ENCODE measurements at places on chromosomes 2 and 18.

- DNase-seq = no peak
These were observed 30.2 kb downstream of the PKP4 start for GRCh38 chr2:158486970-158487325.

- no peak for DNase-seq
These were observed 97.7 kb downstream of the TMEM17 start for GRCh38 chr2:62408241-62408677.

DNA sequence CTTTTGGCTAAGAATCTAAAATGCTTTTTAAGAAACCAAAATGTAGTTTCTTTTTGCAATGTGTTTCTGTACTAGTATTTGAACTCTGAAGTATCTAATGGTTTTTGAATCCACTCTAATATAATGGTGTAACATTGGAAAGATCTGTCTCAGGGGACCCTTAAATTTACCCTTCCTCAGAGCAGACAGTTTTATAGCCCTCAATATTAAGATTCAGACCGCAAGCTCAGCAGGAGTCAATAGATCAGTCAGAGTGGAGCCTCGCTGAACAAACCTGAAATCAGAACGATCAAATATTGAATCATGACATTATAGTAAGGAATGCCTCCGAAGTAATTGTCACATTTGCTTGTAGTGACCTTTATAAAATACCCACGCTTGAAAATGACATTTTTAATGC, 18.3 kb downstream of the SGPP2 start:
- no peak for DNase-seq

- DNase-seq = no peak
These were observed 222.2 kb downstream of the BCL11A start for GRCh38 chr2:60331115-60331809.

- no peak for DNase-seq
These were observed 7.3 kb downstream of the EMILIN2 start for GRCh38 chr18:2853926-2854664.

DNA sequence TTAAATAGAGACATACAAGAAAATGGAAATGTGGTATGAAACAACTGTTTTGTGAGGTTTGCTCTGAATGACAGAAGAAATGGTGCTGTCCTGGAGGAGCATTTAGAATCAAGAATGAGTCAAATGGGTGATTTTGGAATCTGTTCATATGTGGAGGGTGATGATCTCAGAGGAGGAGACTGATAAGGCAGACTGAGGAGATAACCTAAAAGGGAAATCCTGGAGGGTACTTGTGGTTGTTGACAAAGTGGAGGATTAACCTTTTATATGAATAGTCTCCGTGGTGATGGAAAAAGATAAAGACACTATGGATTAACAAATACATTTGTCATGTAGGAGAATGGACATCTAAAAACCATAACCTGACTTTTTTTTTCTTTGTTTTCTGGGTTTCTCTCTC, 74.1 kb downstream of the MMADHC start:
- no peak for DNase-seq

- no peak for DNase-seq
These were observed 96.0 kb downstream of the CNTNAP5 start for GRCh38 chr2:124121106-124121505.

DNA sequence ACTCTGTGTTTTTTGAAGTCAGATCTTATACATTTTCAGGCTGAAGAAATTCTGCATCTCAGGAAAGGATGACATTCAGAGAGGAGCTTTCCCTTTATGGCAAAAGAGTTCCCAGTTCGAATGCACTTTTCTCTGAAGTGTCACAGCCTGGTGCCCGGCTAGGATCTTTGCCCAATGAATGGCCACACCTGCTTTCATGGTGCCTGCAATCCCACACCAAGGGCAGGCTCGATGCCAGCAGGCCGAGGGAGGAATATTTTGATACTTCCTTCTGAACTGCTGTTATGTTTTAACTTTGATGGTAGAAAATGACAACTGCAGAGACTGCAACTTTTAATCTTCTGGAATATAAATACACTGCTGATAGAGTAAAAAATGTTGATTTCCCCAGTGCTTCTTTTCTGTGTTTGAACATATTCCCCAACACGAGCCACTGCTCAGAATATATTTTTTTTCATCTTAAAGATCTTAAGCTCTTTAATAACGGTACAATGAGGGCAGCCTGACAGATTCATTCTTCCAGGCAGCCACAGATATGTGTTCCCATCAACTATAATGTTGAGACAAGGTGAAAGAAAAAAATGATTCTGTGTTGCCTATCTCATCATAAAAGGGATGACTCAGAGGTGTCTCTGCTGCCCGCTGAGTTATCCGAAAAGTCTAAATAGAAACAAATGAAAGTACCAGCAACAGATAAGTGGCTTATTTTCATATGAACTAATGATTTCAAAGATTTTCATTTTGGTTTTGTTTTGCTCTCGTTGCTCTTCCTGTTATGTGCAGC, 848.5 kb downstream of the DCDC2C start:
- DNase-seq = no peak

DNA sequence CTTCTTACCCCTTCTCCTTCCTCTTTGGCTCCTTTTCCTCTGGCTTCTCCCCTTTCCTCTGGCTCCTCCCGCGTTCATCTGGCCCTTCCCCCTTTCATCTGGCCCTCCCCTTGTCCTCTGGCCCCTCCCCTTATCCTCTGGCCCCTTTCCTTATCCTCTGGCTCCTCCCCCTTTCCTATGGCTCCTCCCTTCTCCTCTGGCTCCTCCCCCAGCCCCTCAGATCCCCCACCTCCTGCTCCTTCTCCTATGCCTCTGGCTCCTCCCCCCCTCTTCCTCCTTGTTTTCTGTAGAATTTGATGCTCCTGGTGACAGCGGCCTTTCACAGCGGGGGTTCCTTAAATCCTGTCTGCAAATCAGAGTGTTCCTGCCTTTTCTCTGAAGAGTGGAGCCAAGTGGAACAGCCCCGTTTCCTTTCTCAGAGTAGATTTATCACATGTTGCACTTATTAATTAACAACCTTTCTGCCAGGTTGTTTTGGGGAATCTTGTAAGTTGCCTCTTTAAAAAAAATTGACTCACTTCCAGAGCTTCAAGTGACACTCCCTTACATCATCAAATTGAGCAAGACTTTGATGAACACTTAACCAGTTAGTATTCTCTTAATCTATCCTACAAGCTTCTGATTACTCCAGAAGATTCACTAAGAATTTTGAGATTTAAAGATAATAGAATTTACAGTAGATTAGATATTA, 27.9 kb downstream of the FABP1 start:
- no peak for DNase-seq

- no peak for DNase-seq
These were observed 555.9 kb upstream of the VRK2 start for GRCh38 chr2:57490741-57491140.

DNA sequence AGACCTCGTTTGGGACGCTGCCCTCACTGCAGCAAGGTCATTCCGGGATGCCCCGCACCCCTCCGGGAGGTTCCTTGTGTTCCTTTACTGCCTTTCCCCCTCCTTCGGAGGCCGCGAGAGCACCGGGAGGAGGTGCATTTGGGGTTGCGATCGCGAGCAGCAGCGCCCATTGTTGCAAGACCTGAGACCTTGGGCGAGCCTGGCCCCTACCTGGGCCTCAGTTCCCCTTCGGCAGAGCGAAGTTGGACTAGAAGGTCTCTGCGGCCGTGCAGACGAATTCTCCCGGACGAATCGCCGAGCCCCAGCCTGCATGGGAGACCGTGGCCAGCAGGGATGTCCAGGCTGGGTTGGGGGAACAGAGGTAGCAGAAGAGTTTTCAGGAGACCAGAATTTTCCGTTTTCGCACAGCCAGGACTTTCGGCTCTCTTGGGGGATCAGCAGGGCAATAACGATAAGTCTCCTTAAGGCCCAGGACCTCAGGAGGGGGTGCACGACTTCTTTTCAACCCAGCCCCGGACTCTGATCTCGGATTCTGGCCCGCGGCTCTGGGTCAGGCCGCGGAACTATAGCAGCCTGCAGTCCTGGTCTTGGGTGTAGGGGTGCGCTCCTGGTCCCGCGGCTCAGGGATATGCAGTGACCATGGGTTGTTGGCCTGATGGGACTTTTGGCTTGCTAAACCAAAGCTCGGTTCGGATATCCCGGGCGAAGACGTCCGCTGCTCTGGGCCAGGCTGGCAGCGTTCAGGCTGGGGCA, 2.8 kb downstream of the GDF7 start:
- DNase-seq = no peak

GRCh38 chr2:209495855-209496585, 72.2 kb downstream of the MAP2 start:
- peak; percentile 92 for DNase-seq

DNA sequence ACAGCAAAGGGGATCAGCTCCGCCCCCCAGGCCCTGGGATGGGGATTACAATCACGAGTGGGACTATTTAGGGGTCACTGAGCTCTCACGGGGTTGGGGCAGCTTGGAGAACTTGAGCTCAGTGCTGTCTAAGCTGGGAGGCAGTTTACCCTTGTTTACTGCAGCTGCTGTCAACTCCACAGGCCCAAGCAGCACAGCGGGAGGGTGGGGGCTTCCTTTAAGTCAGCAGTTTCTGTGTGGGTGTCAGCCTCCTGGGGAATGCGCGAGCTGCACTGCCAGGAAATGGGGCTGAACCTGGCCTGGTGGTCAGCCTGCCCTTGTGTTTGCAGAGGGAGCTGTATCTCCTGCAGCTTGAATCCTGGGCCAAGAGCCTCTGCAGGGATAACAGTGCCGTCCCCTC, 29.8 kb downstream of the TOGARAM2 start:
- no peak for DNase-seq

DNA sequence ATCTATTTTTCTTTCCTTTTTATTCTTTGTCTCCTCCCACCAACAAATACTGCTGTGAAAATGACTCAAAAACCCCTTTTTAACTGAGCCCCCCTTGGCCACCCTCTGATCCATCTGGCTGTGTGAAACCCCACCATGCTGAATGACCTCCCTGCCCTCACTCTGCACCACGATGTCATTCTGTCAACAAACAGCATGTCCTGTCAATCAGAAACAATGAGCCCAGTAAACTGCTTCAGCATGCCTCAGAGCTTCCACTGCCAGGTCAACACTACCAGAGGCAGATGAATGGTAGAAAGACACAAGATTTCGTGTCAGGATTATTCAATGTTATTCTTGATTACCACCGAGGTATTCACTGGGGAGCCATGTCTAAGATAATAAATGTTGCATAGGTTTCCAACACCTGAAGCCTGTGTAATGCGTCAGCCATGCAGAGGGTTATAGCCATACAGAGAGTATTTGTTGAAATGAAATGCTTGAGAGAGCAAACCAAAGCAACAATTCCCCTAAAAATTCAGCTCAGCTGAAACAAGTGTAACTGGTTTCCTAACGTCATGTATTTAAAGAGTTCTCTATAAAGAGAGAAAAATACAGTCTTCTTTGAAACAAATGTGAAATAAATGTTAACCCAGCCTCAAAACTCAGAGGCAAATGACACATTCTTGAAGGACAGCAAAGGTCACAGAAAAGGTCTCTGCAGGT, 76.7 kb downstream of the LRP2 start:
- DNase-seq = no peak

GRCh38 chr2:147483911-147484310, 360.9 kb upstream of the ACVR2A start:
- DNase-seq = no peak

- DNase-seq = peak; percentile 30
These were observed 364.8 kb upstream of the GALNT5 start for GRCh38 chr2:156892467-156893281.

DNA sequence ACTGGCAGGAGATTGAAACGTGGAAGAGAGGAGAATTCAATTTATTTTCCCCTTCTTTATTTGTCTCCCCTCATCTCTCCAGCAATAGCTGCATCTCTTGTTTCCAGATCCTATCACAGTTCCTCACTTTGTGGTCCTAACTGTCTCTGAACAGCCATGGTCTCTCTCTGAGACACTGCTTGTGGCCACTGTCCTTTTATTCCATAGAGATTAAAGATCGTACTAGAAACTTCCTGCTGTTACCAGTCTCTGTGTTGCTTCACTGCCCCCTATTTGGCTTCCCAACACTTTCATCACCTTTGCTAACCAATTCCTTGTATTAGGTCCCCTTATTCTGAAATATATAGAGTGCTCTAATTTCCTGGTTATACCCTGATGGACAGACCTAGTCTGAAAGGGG, 48.9 kb upstream of the CAVIN2 start:
- no peak for DNase-seq

DNA sequence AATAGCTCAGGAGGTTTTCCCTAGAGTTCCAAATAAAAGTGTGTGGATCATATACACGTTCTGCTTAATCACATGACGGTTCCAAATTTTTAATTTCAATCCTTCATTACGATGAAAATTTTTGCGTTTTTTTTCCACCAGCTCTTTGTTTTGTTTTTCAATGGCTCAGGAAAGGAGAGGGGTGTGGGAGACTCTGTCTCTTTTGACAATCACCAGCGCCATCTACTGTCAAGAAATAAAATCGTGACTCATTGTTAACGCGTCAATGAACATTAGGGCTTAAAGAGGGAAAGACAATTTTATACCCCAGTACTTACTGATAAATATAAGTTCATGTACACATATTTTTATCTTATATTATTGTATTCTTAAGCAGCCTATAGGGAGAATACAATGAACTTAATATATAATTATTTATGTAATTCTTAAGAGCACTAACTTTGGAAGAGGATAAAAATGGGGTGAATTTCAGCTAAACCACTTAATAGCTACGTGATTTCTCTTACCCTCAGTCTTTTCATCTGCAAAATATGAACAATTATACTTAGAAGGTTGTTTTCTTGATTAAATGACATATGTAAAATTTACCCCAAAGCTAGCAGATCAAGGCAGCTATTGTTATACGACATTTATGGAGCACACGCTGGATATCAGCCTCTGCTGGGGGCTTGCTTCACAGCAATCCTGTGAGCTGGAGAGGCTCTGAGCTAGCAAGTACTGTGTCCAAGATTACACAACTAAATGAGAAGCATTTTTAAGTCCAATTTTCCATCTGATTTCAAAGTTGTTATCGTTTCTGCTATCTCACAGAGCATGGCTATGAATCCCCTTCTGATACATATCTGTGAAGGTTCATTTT, 47.4 kb upstream of the RMDN2 start:
- DNase-seq = peak; percentile 32

DNA sequence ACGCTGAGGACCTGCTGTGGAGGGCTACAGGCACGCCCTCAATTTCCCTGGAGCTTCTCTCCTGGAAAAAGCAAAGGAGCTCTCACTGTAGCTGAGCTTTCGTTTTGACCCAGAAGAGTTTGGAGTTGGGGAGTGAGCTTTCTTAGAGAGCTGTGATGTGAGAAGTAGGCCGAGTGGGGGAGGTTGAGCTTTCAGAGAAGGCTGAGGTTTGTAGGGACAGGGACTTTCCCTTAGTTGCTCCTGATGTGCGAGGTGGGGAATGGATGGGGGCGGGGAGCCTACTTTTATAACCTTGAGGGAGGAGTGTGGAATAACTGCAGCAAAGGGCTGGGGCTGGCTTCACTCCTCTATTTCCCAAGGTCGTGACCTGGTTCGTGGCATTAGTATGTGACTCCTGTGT, 47.1 kb downstream of the ZNF532 start:
- DNase-seq = no peak

- DNase-seq = no peak
These were observed 236.0 kb downstream of the SH3BP4 start for GRCh38 chr2:235187806-235188205.

GRCh38 chr18:63100630-63101055, 218.9 kb downstream of the BCL2 start:
- no peak for DNase-seq

DNA sequence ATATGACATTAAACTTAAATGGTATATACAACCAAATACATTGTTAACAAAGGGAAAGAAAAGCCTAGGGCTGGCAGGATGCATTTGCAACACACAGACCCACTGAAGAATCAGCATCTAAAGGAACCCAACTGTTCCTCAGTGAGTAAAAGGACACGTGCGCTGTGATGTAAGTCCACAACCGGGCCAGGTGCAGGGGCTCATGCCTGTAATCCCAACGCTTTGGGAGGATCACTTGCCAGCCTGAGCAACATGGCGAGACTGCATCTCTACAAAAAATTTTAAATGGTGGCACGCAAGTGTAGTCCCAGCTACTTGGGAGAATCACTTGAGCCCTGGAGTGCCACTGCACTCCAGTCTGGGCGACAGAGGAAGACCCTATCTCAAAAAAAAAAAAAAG, 3.9 kb downstream of the DTNB start:
- DNase-seq = no peak

All from Panc1 (cell line).